ENCODE measurements at places on chromosomes 7 and 10.
A peak's percentile ranks its signal among the peaks of the same experiment; 100 is the strongest.

GRCh38 chr7:5452937-5453540 is 29.4 kb upstream of the TNRC18 start:
- no peak for DNase-seq

DNA sequence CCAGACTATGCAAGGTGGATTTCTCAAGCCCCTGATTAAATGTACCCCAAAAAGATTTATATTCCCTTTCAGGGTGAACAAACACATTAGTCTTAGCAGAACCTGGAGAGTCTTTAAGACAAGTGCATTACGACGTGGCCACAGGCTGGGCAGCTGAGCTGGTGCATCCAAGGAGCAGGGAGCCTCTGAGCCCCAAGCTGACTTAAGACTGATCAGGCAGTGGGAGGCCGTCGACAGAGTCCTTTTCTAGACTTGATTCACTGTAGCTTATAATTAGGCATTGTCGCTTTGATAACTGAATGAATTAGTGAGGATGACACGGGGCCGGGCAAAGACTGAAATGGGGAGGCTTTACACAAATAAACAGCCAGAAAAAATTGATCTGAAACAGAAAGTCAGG is 353.2 kb downstream of the GPAM start:
- DNase-seq = no peak

- no peak for DNase-seq
These were observed 106.9 kb upstream of the RHEB start for GRCh38 chr7:151626422-151627115.

DNA sequence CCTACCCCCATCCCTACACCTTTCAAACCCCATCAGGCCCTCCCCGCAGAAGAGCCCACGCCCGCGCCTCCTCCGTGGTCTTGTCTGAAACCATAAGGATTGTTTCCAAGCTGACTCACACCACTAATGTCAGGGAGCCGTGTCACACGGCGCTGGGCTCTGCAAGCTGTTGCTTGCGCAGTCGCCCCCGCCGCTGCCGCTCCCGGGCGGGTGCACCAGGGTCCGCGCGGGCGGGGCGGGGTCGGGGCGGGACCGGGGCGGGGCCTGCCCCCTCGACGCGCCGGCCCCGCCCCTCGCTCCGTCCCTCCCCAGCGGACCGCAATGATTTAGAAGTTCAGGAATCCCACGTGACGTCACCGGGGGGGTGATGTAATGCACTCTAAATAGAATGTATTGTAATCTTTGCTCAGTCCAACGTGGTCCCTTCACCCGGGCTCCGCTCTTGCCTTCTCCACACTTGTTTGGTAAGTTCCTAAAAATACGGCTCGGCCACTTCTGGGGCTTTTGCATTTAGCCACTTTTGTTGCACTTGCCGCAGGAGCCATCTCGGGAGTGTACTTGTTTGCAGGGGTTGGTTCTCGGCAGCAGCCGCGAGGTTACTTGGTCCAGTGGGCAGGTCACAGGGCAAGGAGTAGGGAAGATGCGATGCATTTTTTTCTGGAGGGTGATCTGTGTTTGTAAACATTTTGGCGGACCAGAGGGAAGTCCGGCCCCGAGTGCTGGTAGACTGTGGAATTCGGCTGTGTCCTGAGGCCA is 3.2 kb upstream of the CREB5 start:
- DNase-seq = peak; percentile 72

DNA sequence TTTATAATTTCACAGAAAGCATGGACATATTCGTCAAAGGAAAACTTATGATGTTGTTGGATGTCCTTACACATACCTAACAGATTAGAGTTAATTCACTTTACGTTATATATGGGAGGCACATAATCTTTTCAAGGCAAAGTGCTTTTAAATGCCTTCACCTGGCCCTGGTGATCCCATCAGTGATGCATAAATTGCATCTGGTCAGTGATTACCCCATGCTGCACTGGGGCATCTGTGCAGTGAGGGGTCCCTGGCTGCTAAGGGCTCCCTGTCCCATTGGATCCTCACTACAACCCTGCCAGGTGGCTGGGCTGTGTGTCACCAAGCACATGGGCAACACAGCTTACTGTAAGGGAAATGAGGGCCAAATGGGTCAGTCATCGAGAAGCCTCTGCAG is 441.1 kb downstream of the RPS24 start:
- DNase-seq = no peak

- DNase-seq = no peak
These were observed 208.1 kb downstream of the HDAC9 start for GRCh38 chr7:18703685-18704084.

Measured in HCT116 (cell line).